ENCODE measurements at places on chromosomes 7 and 10.

GRCh38 chr10:60621018-60621417 lies 157.3 kb upstream of the CDK1 start:
- DNase-seq, result no peak

GRCh38 chr10:132192076-132192975 lies 5.6 kb downstream of the DPYSL4 start:
- no peak for DNase-seq

GRCh38 chr7:105337529-105337928 lies 51.2 kb downstream of the SRPK2 start:
- DNase-seq, result no peak

GRCh38 chr10:50809596-50809995 lies 69.9 kb downstream of the ASAH2B start:
- DNase-seq, result no peak

GRCh38 chr10:117818721-117819120 lies 228.0 kb downstream of the RAB11FIP2 start:
- no peak for DNase-seq

DNA sequence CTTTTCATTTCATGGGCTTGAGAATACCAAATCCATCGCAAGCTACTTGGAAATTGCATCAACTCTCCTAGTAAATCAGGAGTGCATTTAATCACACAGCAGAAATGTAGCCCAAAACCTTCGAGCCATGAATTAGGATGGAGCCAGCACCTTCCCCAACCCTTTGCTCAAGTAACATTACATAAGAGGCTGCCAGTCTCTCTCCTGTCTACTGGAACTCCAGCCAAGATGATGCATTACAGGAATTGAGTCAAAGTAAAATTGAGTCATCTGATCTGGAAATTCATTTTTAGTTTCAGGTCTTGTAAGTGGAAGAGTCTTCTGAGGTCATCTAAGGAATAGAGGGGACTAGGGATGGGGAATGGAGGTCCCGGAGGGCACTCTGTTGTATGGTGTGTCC lies 69.7 kb upstream of the FHIP2A start:
- no peak for DNase-seq

DNA sequence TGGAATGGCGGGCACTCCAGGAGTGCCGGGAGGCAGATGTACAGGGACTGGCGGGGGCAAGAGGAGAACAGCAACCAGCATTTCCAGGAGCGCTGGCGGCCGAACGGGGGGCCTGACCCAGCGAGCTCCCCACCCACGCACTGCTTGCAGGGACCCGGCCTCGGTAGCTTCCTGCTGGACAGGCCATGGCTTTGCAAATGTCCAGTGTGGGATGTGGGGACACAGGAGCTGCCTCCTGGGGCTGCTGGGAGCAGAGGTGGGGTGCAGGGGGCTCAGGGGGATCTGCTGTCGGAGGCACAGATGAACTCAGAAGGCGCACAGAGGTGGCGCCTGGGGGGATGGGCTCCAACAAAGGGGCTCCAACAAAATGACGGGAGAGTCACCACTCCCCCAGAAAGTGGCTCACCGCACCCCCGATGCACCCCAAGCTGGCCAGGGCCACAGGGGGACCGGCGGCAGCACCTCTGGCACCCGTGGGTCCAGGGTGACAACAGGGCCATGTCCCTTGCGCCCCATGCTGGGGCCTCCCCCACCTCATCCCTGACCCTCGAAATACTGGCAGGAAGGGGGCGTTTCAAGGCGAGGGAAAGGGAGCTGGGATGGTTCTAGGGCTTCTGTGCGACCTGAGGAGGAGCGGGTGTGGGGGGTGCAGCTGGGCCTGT lies 41.1 kb downstream of the AP5Z1 start:
- DNase-seq, result no peak

GRCh38 chr7:55170335-55171069 lies 151.7 kb downstream of the EGFR start:
- DNase-seq, result no peak

- no peak for DNase-seq
Measured at GRCh38 chr10:19825700-19826099, 9.5 kb downstream of the PLXDC2 start.

GRCh38 chr7:134730411-134730829 lies 49.0 kb upstream of the CALD1 start:
- no peak for DNase-seq

- DNase-seq, result no peak
Measured at GRCh38 chr10:74929197-74929596, 102.8 kb downstream of the KAT6B start.

DNA sequence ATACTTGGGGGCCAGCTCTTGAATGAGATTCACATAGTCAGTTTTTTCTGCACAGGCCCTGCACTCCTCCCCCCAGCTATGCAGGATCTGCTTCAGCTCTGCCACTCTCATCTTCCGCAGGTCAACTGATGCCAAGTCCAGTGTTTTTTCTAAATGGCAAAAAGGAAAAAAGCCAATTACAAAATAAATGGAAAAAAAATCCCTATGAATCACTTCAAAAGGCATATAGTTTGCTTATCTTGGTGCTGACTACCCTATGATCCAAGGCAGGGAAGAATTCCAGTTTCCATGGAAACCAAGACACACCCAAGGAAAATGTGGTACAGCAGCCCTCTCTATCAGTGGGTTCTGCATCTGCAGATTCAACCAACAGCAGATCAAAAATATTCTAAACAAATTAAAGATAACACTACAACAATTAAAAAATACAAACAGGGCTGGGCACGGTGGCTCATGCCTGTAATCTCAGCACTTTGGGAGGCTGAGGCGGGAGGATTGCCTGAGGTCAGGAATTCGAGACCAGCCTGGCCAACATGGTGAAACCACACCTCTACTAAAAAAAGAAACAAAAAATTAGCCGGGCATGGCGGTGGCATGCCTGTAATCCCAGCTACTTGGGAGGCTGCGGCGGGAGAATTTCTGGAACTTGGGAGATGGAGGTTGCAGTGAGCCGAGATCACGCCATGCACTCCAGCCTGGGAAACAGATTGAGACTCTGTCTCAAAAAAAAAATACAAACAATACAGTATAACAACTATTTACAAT lies 17.6 kb downstream of the CDNF start:
- peak; percentile 17 for DNase-seq

- DNase-seq, result no peak
Measured at GRCh38 chr10:124197371-124198124, 104.2 kb upstream of the CHST15 start.

GRCh38 chr7:139576179-139576973 lies 52.9 kb downstream of the CLEC2L start:
- DNase-seq, result no peak

- no peak for DNase-seq
Measured at GRCh38 chr7:138542183-138542582, 82.1 kb downstream of the TRIM24 start.

DNA sequence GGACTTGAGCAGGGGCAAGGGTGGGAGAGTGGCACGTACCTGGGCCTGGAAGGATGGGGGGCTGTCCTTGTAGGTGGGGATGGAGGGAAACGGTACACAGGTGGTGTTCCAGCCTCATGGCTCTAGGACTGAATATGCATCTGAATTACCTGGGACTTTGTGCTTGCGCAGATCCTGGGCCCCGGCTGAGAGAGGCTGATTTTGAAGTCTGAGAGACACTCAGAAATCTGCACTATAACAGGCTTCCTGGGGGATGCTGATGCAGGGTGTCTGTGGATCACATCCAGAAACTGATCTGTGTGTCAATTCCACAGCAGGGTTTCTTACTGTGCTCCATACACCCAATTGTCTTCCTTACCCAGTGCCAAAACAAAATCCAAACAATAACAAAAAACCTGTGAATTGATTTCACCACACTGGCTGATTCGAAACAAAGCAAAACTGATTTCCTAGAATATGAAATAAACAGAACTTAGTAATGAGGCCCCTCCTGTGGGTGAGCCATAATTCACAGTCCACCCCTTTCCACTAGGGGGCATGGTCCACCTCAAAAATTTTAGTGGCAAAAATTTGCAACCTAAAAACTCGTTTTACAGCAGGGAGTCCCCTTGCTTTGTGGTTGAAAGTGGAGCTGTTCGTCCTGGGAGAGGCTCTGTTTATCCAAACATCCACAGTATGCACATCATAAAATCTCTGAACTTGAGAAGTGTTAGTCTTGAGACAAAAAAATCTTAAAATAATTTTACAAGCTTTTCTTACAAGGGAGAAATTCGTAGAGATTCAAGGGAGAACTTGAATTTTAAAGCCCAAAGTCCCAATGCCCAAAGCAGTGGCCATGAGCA lies 32.0 kb upstream of the PLEKHA1 start:
- DNase-seq, result no peak

GRCh38 chr7:134629445-134629844 lies 17.2 kb upstream of the BPGM start:
- no peak for DNase-seq

DNA sequence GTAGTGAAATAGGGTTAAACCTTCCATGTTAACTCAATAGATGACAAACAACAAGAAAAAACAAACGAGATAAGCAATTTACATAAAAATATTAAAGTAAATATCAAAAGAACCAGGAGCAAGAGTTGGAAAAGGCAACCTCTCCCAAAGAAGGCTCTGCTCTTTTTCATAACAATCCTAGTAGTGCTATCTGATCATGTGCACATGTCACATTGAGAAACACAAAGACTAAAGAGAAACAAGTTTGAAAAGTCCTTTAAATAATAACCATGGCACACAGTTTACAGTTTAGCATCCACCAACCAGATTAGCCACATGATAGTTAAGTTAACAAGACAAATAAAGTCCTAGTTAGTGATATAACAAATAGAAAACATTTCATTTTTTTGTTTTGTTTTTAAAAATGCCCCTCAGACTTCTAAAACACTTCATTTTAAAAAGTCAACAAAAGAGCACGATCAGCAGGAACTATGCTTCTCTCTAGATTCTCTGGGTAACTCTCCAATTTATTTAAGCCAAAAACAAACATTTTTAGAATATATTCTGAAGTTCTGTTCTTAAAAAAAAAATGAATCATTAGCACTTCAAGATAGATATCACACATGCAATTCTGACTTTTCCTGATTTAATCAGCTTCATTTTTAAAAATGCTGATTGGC lies 110.4 kb downstream of the PARD3 start:
- no peak for DNase-seq

- no peak for DNase-seq
Measured at GRCh38 chr10:130864961-130865818, 446.3 kb downstream of the TCERG1L start.

DNA sequence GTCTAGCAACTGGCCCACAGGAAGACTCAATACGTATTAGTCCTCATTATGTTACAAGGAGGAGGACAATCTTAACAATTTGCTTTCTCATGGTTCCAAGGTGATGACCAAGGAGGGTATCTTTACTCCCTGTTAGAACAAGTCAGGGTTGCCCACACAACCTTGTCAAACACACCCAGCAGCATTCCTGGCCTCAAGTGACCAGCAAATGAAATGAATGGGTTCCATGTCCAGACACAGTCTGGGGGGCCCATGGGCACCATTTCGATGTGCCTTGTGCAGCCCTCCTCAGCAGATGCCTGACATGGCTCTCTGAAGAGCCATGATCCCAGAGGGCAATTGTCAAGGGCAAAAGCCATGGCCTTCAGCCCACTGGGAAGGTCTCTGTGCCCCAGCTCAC lies 40.8 kb downstream of the ANXA8 start:
- DNase-seq, result no peak

GRCh38 chr7:27992097-27992496 lies 188.5 kb downstream of the JAZF1 start:
- peak; percentile 7 for DNase-seq

- DNase-seq, result no peak
Measured at GRCh38 chr10:77896058-77896457, 30.5 kb downstream of the DLG5 start.

DNA sequence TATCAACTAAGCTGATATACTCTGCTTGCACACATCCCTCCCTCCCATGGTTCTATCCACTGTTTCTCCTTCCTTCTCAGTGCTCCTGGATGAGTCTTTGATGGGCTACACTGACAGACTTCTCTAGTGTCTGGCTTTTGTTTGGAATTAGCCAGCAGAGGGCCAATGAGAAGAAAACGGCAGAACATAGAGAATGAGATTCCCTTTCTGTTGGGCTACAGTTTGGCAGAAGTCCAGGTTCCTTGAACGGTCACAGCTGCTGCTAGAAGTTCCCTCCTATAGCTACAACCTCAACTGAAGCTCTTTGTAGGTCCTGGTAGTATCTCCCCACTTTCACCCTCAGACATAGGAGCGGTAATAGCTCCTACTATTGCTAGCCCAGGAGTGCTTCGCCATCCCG lies 251.1 kb upstream of the LRRN3 start:
- no peak for DNase-seq

DNA sequence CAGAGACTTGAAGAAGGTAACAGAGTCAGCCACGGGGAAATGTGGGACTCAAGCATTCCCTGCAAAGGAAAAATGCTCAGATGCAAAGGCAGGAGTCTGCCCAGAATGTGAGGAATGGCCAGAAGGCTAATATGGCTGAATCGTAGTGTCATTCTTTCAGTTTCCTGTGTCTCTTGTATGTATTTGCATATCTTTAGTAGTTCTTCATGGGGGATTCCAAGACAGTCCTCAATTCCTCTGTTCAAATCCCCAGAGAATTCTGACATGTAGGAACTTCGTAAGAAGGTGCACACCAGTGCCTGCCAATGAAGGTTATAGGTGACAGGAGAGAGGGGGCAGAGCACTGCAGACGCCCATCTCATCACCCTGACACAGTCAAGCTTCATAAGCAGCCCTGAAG lies 154.4 kb downstream of the CACNB2 start:
- DNase-seq, result no peak

DNA sequence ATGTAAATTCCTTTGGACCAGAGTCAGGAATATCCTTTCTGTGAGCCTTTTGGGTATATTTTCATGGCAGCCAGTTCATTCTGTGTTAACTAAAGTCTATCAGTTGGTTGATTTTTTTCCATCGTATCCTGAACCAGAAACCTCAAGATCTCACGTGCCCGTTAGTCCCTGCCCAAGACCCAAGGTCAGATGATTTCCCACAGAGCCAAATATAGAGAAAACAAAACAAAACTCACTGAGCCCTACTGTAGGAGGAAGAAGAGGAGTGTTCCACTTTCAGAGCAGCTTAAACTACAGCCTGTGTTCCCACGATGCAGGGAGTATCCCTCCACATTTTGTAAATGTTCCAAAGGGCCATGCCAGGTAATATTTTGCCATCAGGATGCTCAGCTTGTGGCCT lies 96.0 kb upstream of the ADO start:
- DNase-seq, result no peak

GRCh38 chr10:68301790-68302502 lies 29.9 kb upstream of the HNRNPH3 start:
- DNase-seq, result peak; percentile 12

DNA sequence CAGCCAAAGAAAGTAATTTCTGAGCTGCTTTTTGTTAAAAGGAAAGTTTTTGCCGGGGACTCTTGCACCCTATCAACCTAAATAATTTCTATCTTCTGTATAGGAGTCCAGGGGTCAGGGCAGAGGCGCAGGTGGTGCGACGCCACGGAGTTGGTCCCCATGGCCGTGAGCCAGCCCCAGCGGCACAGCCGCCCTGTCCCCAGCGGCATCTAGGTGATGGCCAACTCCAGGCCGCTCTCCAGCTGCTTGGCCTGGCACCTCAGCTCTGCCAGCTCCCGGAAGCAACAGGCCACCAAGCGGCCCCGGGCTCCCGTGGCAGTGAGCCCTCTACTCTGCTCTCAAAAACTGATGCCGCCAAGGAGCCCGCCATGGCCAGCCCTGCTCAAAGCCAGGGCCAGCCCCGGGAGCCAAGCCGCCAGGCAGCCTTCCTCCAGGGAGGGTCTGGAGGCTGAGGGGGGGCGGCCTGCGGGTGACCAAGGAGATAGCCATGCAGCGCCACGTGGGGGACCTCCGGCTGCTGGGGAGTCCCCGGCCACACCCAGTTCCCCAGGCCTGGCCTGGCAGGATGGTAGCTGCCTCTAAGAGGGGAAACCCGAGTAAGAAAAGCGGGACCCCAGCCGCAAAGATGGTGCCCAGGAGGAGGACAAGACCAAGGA lies 22.8 kb upstream of the LANCL2 start:
- no peak for DNase-seq
